ENCODE measurements at places on chromosomes 7 and 10. TPM values are rescaled to one million over a fixed set of nuclear protein-coding genes. Genes with fewer than 3 reads are reported as not detected.

DNA sequence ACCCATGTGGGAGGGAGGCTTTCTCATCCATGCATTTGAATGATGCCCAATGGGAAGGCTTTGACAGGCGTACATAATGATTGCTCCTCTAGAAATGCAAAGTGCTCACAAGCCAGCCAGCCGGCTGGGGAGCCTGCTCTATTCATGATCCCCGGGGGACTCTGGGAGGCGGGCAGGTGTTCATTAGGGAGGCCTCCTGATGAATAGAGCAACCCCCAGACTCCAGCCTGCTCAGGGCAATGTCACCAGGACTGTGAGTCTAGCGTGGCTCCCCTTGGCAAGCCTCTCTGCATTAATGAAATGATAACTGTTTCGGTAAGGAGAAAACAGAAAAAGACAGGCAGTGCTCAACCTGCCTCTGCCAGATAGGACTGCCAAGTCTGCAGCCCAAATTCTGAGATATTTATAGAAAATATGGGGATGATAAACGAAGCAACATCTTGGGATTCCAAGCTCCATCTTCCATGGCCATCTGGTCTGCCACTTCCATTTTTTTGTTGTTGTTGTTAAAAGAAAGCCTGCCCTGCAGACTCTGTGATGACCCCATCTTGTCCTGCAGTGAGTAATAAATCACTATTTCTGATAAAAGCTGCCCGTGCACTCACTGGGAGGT, 236.4 kb downstream of the PRPF18 start:
- no peak for DNase-seq

DNA sequence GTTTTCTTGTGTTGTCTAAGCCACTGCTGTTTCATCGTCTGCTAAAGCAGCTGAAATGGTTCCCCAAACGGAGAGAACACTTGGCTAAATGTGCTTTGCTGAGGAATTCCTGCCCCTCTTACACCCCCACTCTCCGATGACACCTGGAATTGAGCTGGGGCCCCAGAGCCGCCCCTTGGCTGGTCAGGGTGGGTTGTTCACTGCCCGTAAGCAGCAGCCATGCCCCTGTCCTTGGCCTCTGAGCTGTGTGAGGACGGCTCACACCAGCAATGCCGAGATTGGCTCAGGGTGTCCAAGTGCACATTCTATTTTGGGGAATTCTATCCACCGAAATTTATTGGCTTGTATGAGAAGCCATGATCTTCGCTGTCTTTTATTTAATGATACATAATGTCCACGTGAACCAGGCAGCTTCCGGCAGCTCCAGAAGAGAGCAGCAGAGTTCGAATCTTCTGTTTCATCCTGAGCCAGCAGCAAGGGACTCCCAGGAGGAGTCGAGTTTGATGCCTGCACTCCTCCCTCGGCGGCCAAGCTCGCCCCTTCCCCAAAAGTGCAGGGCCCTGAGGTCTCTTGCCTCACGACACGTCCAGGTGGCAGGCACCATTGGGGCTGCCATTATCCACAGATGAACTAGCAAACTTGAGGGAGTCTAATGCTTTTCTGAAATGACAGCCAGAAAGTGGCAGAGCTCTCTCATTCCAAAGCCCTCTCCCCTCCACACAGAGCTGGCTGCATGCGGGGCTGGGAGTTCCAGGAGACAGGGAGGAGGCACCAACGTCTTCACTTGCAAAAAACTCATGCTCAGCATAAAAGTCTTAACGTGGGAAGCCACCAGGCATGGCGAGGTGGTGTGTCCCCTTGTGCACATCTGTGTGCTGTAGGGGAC, 114.0 kb downstream of the WDR37 start:
- no peak for DNase-seq

GRCh38 chr10:36721871-36722270, 403.5 kb upstream of the ANKRD30A start:
- no peak for DNase-seq

- no peak for DNase-seq
Observed at GRCh38 chr10:109047856-109048255, 875.5 kb downstream of the XPNPEP1 start.

DNA sequence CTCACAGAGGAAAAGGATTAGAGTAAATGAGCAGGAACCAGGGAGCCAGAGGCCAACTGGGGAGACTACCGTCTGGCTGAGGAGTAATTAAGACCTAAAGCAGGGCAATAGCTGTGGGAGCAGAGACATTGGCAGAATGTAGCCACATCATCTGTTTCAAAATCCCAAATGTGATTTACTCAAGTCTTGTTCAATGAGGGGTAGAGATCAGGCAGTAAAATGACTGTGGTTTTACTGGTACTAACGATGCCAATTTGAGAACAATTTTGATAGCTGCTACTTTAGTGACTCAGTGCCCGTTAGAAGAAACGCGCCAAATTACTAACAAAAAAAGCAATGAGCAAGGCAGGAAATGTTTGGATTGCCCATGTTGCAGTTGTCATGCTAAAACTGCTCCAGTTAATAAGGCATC, 12.7 kb upstream of the MIOS start:
- no peak for DNase-seq

THSD7A gene
- total RNA-seq, result not detected

LLCFC1 gene
- not detected for total RNA-seq

ALDH18A1 gene
- total RNA-seq, result 119 TPM
